AG09319 (cell line): ENCODE measurements at places on chromosomes 2 and 18.

DNA sequence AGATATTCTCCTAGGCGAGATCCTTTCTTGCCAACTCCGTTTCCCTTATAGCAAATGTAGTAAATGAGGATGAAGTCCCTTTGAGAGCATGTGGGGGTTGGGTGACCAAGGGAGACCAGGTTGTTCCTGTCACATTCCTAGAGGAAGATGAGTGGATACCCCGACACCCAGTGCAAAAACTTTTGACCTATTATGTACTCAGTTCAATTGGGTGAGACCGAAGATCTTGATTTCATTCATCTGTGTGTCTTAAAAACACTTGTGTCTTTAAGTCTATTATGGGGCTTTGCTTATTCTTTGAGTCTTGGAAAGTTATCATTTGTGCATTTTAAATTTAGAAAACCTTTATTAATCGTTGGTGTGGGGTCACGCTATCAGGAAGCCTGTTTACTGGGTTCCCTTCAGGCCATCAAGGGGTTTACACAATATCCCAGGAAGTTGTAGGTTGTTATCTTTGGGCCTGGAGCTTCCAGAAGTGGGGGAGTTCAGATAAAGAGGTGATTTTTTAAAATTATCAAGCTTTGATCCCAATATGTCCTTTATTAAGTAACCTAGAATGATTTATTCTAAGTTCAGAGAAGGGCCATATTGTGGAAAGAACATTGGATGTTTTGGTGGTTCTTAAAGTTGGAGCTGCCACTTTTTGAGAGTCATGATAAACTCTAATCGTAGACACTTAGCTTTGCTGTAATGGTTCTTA, 2.8 kb downstream of the RHOB start:
- no peak for DNase-seq

- DNase-seq = no peak
These were observed 57.6 kb upstream of the SERTAD2 start for GRCh38 chr2:64711252-64711800.

GRCh38 chr2:65834062-65834461, 401.7 kb upstream of the SPRED2 start:
- DNase-seq = no peak

DNA sequence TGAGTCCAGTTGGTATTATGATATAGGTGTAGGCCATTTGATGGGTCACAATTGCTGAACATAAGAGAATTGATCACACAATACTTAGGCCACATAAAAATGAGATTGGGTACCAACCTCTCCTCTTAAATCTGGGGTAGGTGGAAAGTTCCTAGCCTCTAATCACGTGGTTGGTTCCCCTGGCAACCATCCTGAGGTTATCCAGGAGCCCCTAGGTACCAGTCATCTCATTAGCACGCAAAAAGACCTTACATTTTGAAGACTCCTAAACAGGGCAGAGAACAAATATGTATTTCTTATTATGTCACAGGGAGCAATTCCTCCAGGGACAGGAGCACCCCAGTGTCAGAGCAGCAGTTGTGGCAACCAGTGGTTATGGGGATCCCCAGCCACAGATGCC, 12.7 kb upstream of the SELENOI start:
- DNase-seq = no peak

DNA sequence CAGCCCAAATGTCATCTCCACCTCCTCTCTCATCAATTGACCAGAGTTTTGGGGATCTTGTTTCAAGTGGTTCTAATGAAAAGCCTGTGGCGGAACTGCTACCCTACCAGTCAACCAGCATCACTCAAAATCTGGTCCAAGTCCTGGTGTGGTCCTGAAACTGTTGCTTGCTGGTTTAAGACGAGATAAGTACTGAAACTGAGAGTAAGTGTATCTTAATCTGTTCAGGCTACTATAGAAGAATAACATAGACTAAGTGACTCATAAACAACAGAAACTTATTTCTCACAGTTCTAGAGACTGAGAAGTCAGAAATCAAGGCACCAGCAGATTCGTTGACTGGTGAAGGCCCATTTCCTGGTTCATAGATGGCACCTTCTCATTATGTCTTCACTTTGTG, 879 bp upstream of the GALNT5 start:
- no peak for DNase-seq

DNA sequence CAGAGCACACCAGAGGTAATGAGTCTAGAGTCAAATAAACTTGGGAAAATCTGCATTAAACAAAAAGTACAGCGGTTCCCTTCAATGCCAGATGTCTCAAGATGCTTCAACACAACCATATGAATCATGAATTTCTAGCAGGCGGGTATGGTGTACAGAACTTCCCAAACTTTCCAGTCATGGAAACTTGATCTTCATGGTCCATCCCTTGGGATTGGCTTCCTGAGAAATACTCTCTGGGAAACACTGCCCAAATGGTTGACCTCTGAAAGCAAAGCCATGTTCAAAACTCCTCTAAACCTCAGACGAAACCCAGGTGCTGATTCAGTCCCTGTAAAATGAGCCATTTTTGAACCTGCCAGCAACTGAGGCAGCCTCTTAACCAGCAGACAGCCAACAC, 16.4 kb upstream of the TMEM247 start:
- DNase-seq = peak; percentile 57

GRCh38 chr2:158668001-158668765, 126.9 kb upstream of the DAPL1 start:
- DNase-seq = no peak

DNA sequence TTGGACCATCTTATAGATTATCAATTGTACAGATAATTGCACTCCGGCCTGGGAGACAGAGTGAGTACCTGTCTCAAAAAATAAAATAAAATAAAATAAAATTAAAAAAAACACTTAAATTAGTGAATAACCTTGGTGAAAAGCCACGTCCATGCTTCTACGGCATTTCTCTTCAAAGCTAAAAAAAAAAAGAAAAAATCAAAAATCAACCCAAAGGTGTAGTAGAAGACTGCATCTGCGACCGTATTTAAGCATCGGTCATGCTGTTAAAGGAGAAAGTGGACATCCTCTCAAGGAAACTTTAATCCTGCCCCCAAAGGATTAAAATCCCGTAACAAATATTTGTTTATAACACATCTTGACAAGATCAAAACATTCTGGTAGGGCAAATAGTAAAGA, 350 bp upstream of the RNF138 start:
- DNase-seq = no peak

DNA sequence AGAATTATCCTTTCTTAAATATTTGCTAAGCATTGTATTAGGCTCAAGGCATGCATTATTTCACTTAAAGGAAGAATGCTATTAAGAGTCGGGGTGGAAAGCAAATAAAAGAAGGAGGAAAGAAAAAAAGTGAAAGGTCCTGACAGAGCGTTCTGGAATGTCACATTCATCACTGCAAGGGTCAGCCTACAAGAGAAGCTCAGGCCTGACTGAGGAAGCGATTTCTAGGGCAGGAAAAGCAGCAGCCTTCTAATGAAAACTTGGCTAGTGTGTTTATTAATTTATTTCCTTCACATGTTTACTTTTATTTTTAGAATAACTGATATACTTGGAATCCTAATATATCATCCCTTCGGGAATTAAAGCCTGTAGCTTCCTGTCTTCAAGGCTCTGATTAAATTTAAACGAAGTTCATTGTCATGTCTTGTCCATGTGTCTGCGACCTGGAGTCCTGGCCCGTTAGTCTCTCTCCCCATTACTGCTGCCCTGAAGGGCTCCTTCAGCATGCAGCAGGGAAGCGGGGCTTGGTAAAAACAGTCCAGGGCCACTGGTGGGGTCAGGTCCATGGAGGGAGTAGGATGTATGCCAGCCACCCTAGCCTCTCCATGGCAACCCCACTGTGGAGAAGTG, 119.2 kb upstream of the CCDC68 start:
- DNase-seq = no peak

DNA sequence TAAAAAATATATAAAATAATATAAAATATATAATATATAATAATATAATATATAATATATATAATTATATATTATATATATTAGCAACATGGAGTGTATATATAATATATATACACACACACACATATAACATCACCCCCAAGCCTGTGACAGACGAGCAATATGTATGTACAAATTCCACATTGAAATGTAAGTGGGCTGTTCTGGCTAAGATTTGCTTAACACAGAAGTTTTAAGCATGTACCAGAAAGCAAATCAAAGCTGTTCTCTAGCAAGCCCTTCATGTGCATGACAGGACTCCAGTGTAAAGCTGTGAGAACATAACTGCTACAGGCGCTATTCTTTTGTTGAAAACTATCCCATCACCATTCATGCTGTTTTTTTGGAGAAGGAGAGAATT, 261.7 kb upstream of the TNP1 start:
- DNase-seq = no peak

- DNase-seq = no peak
These were observed 79.0 kb downstream of the ALPK2 start for GRCh38 chr18:58549814-58550339.

GRCh38 chr2:208477741-208478140, 71.1 kb downstream of the PTH2R start:
- no peak for DNase-seq

- no peak for DNase-seq
These were observed 18.6 kb downstream of the MBOAT2 start for GRCh38 chr2:8984855-8985254.

DNA sequence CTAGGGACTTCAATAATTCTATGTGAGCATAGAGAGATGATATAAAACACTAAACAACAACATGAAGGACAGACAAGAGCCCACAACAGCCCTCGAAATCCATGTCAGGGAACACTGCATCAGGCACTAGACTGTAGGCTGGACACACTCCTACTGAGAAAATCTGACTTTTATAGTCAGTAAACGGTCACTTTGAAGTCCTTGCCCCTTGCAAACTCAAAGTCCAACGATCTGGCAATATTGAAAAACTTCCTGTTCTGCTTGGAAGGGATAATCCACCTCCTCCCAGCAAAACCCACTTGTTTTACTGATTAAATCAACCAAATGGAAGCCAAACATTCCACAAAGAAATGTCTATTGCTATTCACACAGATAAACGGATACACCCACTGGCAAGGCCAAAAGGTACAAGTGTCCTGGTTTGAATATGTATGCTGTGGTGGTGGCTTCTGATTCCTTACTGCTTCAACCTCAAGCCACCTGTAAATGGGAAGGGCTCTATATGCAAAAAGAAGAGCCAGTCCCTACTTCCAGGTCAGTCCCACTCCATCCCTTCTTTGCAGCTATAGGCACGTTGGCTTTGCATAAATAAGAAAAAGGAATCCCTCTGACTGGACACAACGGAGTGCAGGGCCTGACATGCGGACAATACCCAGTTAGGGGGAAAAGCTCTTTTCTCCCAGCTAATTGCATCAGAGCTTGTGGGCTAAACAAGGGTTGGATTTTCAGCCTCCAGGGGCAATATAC, 56.6 kb downstream of the STK39 start:
- no peak for DNase-seq

GRCh38 chr2:3476985-3477327, 42.4 kb downstream of the ADI1 start:
- DNase-seq = no peak

- DNase-seq = no peak
These were observed 85.1 kb downstream of the DTNA start for GRCh38 chr18:34795070-34795732.

DNA sequence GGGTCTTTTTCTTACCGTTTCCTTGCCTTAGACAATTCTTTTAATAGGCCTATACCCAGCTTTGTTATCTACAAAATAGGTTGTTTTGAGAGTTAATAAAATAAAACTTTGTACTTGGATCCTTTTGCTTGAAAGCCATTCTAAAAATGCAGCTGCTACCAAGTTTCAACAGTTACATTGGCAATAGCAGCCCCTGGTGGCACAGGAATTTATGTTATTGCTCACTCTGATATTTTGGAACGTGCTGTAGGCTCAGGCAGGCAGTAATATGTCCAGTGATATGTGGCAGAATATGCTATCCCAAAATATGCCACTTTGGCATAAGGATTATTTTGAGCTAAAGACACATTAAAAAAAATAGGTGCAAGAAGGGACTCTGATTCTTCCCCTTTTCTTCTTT, 6.7 kb upstream of the COMMD1 start:
- DNase-seq = no peak

DNA sequence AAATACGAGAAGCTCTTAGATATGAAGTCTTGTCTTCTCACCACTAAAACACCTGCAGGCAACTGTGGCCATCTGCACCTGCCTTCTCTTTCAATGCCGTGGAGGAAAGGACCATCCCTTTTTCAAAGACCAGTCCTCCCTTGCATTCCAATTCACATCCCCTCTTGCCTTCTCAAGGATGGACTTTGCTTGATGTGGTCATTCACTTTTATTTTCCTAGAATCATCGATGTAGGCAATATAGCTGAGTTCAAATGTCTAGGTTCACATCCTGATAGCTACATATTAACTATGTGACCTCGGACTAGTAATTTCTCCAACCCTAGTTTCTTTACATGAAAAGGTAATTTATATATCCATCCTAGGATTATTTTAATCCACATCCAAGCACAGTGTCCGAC, 110.1 kb downstream of the HIBCH start:
- no peak for DNase-seq

GRCh38 chr2:113178891-113179290, 5.1 kb downstream of the PSD4 start:
- no peak for DNase-seq

DNA sequence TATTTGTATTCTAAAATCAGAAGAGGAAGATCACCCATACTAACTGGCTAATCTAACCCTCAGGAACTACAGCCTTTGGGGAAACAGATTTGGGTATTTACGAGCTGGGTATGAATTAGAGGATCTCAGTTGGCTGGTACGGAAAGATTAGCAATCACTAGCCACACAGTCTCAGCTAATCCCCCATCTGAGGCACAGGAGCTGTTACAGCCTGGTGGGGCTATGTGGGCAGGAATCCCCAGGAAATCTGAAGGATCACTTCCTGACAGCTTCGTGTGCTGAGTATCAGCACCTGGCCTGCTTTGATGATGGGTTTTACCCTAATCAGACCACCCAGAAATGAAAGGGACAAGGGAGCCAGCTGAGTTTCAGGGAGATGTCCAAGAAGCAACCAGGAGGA, 206.3 kb downstream of the AFF3 start:
- no peak for DNase-seq

DNA sequence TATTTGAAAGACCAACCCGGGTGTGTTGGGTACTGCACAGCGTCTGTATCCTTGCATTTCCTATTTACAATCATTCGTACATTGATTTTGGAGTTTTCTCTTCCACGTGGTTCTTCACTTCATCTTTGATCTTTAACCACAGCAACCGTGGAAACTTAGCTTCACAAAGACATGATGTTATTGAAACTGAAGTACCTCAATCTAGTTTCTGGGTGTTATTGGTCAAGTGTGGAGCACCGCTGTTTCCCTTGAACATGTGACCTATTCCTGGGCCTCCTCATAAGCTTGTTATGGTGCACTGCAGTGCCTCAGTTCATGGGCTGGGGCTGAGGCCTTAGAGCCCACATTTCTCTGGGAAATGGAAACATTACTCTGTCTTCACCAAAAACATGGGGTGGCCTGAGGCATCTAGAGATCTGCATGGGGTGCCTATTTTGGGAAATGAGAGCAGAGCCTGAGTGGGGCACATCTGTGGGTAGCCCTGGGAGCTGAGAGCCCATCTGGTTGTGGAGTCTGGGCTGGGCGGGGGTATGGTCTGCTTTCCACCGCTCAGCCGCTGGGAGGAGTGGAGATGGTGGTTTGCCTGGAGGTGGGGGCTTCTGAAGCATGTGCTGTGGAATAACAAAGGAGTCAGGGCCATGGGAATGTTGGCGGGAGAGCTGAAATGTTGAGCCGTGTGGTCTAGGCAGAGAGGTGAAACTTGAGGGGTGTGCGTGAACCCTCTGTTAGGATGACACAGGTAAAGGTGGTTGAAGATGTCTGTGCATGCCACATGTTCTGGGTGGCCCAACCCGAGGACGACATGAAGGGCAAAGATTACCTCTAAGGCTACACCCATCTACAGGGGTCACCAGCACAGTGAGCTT, 37.4 kb downstream of the ZNF236 start:
- DNase-seq = no peak
